Activated T-cell treated with anti-CD3 and anti-CD28 coated beads for 4 hours (primary cell): ENCODE measurements at places on chromosomes 7 and 10.

DNA sequence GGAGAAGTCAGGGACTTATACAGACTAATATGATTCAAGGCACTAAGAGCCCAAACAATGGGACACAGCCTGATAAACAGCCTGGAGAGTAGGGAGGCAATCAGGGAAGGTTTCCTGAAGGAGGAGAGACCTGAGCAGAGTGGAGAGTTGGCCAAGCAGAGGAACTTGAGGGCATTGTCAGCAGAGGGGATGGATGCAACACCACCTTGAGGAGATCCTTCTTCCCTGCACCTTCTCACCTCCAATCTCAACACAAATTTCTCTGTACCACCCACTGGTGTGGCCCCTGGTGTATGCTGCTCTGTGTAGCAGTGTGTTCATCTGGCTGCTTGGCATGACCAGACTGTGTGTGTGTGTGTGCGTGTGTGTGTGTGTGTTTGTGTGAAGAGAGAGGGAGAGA lies 146.2 kb downstream of the WDR11 start:
- DNase-seq = no peak

DNA sequence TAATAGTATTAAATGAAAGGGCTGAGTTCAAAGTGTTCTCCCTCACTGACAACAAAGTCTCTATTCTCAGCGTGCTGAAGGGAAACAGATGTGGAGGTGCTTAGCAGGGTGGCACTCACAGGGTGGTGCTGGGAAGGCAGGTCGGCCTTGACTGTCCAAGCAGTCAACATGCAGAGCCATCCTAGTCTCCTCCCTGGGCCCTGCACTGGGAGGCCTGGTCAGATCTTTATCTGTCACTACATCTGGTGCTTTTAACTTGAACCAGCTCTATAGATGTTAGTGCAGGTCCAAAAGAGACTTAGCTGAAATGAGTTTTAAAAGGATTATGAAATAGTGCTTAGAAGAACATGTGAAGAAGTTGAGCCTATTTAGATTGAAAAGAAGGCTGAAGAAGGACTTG lies 82.1 kb downstream of the AVL9 start:
- DNase-seq = no peak

DNA sequence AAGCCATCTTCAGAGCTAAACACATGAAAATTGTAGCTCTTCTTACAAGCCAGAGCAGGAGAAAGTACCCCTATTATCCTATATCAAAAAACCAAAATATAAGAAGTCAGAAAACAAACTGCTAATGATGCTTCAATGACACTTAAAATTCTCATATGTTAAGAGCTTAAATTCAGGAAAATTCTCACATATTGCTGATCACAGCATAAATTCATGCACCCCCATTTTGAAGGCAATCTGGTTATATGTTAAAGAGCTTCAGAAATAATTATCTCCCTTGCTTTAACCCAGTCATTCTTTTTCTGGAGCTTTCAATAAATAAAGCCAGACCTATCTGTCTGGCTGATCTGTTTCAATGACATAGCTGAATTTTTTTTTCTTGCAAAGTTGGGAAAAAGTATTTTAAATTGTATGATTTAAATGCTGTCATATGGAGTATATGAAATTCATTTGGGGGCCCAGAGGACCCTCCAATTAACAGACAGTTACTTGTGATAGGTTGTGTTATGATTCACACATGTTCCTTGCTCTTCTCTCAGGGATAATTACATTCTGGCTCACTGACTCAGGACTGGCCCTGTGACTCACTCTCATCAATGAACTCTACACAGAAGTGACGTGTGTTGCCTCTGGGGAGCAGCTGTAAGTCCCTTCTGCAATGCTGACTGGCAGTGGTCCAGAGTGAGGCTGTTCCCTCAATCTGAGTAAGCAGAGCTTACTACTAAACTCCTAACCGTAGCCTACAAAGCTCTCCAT lies 85.2 kb downstream of the HGF start:
- DNase-seq = no peak

- DNase-seq = no peak
These were observed 79.6 kb downstream of the SLIT1 start for GRCh38 chr10:97106207-97106606.

GRCh38 chr10:105956550-105956949 lies 1208.0 kb downstream of the SORCS1 start:
- no peak for DNase-seq

DNA sequence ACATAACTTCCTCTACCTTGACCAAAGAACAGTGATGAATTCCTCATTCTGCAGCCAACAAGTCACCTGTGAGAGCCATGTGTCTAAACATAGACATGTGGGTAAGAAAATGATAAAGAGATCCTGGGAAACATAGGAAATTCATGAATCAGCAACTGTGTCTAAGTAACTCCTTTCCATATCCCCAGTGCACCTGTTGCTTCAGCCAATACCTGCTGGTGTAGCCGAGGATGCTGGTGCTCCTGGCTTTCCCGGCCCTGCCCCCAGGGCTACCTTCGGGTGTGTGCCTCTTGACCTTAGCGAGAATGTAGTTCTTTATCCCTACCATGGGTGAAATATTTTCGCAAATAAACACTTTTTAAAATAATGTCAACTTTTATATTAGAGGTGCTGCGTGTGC lies 114.1 kb downstream of the OR13A1 start:
- no peak for DNase-seq

DNA sequence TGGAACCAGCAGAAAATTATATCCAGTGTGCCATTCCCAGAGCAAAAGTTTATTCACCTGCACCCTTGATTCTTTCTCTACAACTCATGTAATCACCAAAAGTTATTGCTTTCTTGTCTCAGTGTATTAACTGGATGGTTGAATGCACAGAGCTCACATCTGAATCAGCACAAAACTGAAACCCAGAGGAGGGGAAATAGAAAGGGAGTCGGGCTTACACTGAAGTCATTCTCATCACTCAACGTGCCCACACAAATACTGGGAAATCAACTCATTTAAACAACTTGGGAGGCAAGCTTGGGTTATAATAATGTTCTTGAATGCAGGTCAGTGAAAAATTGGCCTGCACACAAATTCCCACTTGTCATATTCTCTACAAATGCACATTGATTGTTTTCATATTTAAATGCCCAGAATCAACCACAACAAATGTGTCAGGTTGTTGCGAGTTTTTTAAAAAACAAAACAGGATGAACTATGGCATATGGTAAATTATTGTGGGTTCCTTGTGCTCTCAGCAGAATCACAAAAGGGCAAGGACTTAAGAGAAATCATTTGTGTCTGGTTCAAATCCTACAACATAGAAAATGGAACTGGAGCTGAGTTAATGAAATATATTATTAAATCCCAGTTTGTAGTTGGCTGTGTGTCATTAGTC lies 125.9 kb upstream of the NOBOX start:
- DNase-seq = no peak

GRCh38 chr7:71221549-71221948 lies 89.6 kb downstream of the GALNT17 start:
- no peak for DNase-seq

DNA sequence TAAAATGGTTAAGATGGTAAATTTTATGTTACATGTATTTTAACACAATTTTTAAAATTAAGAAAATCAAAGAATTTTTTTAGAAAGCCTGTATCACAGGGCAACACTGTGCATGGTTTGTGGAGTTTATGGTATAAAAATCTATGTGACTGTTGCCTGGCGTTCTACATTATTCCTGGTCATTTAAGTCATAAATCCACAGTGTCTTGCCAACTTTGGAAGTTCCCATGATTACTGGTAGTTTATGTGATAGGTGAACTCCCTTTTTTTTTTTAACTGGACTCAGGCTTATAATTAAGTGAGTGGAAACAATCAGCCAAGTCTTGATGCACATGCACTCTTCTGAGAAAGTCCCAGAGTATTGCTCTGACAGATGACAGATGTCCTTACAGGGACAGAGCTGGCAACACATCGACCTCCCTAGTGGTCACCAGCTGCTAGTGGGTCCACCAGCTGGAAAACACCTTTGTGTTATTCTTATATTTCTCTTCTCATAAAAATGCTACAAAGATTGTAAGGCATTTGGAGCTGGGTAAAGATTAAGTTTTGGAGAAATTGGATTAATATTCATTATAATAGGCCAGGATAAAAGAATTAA lies 8.8 kb upstream of the STN1 start:
- no peak for DNase-seq

DNA sequence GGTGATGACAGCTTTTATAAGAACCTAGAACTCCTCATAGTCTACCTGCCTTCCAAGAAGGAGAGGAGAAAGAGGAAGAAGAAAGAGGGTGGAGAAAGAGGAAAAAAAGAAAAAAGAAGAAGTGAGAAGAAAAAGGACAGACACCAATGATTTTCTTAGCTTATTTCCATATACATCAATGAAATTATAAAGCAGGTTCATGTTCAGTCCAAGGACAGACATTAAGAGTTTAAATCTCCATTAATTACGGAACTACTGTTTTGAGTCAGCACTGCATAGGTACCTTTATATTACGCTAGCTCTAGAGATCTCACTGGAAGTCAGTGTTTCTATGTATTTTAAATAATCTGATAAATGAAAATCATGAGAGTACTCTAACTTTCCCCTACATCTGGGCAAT lies 309.0 kb upstream of the HGF start:
- DNase-seq = no peak

DNA sequence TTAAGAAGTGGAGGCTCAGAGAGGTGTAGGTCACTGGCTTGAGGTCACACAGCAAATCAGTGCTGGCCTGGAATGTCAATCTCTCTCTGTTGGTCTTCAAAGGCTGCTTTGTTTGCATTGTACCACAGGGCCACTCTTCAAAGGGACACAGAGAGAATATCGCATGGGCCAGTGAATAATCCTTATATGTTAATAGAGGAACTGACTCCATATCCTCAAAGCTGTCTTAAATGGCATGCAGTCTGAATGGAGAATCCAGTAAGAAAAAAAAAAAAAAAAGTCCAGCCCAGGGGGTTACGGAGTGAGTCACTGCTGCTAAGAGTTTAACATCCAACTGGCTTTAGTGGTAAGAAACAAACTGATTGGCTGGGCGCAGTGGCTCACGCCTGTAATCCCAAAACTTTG lies 54.1 kb downstream of the NRAP start:
- no peak for DNase-seq

DNA sequence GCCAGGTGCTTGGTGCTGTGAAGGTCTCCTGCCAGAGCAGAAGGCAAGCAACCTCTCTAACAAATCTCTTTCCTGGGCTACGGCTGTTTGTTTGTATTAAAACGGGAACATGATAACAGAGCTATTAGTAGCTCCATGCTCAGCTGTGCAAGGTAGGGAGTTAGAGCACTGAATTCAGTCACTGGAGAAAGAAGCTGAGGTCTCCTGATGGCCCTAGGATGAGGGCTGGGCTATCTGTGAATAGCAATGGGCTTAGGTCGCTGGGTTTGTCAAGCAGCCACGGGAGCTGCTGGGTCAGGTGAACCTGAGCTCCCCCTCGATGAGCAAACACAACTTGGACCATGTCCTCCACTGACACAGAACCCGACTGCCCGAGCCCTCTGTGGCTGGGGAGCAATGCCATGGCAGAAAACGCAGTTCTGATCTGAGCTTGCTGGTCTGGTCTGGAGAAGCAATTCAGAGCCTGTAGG lies 24.4 kb downstream of the TACC2 start:
- no peak for DNase-seq

- no peak for DNase-seq
These were observed 63.1 kb downstream of the IKZF1 start for GRCh38 chr7:50367570-50367969.

- no peak for DNase-seq
These were observed 92.8 kb downstream of the PAXIP1 start for GRCh38 chr7:154910125-154910524.

DNA sequence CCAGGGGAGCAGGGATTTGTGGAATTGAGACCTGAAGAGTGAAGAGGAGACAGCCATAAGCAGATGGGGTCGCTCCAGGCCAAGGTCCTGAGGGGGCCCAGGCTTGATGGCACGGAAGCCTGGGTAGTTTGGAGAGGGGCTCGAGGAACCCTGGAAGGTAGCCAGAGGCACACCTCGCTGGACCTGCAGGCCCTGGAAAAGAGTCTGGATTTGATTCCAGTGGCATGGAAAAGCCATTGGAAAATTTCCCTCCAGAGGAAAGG lies 31.8 kb downstream of the CXCL12 start:
- DNase-seq = no peak

DNA sequence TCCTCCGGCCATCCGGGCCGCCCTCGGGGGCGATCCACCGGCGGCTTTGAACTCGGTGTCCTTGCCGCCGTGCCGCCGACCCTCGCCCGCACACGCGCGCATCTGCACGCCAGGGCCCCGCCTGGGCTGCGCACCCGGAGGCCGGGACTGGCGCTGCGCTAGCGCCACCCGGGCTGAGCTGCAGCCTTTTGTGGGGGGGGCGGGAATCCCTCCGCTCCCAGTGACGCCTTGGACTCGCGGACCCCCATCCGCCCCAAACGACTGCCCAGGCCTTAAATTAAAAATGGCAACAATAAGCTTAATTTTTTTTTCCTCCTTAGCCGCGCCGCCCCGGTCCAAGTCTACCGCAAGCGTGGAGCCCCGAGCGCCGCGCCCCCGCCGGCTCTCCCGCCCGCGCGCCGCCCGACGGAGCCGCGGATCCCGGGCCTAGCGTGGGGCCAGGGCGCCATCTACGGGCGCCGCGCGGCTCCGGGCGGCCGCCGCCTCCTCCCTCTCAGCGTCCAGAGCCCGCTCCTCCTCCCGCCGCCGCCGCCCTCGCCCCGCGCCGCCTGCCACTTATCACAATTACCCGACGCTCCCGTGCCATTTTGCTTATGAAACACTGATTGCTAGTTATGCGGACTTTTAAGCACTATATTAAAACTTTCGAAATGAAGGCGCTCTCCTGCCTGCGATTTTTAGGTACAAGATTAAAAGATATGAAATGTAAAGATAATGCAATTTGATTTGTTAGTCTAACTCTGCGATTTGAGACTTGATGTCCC lies 7.5 kb upstream of the EBF3 start:
- no peak for DNase-seq

DNA sequence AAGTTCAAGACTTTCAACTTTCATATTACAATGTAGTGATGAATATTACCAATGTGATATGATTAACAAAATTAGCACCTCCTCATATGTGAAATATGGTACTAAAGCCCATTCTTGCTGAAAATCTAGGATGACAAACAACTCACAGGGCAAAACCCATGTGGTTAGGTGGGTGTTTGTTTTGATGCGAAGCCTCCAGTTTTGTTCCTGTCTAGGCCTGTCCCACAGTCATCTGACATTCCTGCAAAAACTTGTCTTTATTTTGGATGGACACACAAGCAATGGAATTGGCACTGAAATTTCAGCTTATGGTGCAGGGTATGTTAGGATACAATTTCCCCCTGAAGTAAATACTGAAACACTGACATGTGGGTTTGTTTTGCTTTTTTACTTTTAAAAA lies 95.3 kb downstream of the PARD3 start:
- DNase-seq = no peak

DNA sequence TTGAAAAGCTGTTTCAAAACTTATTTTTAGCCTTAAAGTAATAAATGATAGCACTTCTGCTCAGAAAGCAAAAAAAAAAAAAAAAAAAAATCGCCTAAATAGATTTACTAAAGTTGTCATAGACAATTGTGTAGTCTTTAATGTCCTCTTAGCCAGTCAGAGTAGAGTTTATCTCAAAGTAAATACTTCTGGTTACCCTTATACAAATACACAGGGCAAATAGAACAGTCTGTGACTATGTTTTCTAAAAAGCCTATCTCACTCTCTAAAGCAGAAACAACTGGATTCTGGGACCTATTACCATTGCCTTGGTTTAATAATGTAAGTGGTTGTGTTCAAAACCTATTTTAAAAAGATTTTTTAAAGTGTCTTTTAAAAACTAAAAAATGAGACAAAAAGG lies 156.2 kb upstream of the THSD7A start:
- no peak for DNase-seq

- no peak for DNase-seq
These were observed 164.6 kb downstream of the GRK5 start for GRCh38 chr10:119371704-119372663.
